ENCODE measurements at places on chromosomes 6 and 20.

GRCh38 chr6:95292011-95292410, 285.3 kb upstream of the MANEA start:
- DNase-seq, result no peak

GRCh38 chr20:2652724-2653555, 508 bp downstream of the NOP56 start:
- peak; percentile 22 for DNase-seq

- no peak for DNase-seq
These were observed 260.5 kb upstream of the MARCKS start for GRCh38 chr6:113596387-113597230.

DNA sequence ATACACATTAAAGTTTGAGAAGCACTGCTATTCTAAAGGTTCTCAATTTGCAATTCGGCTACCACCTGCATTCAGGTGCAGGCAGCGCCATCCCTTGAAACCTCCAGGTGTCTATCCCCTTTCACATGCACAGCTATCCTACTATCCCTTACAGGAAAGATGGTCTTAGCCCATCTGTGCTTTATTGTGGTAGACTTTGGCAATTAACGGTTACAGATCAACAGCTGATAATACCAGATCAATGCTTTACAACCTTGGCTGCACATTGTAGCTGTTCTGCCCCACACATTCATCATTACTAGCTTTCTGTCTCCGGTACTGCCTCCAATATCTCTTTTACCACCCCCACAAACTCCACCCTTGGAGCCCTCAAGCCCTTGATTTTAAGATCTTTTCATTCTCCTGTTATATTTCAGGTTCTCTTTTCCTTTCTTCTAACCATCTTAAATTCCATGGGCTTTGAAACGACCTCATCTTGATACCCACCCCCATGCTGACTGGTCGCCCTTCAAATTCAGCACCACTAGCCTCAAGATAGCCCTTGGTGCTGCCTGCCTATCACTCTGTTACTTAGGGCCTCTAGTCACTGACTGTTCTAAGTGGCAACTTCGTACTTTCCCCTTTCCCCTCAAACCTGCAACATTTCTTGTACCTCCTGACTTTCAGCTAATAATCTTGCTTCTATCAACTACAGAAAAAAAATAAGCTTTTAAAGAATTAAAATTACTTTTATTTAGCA, 50.8 kb downstream of the SPTLC3 start:
- no peak for DNase-seq

- DNase-seq, result no peak
These were observed 421.0 kb downstream of the TENT5A start for GRCh38 chr6:81331526-81331925.

DNA sequence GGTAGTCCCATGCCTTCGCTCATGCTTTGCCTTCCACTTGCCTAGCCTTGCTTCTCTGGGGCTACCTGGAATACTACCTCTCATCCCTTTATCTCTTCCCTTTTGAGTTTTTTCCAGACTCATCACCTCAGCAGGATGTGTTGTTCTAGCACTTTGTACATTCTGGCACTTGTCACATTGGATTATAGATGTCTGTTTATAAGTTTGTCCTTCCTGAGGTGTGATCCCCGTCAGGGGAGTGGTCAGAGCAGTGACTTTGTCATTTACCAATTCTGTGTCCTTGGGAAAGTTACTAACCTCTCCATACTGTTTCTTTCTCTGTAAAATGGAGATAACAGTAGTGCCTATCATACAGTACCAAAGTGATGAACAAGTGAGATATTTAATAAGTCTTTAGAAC, 66.5 kb downstream of the CTNNBL1 start:
- no peak for DNase-seq

- DNase-seq, result peak; percentile 55
These were observed 3.5 kb downstream of the GNMT start for GRCh38 chr6:42963855-42964605.

DNA sequence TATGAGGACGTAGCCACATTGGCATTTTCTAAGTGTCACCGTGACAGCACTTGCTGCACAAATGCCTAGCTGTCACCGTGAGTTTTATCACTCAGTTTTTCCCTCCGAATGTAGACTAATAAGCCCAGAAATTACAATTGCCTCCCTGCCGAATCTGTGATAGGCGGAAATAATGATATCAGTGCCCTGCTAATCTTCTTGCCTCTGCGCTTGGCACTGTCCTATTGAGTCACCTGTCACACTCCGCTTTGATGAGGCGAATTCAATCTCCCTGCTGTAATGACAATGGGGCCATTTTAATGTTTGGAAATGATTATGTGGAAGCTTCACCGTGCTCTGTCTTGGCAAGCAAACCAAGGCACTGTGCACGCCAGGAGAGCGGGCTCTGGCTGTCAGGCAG, 112.8 kb downstream of the LINC00237 start:
- DNase-seq, result no peak

DNA sequence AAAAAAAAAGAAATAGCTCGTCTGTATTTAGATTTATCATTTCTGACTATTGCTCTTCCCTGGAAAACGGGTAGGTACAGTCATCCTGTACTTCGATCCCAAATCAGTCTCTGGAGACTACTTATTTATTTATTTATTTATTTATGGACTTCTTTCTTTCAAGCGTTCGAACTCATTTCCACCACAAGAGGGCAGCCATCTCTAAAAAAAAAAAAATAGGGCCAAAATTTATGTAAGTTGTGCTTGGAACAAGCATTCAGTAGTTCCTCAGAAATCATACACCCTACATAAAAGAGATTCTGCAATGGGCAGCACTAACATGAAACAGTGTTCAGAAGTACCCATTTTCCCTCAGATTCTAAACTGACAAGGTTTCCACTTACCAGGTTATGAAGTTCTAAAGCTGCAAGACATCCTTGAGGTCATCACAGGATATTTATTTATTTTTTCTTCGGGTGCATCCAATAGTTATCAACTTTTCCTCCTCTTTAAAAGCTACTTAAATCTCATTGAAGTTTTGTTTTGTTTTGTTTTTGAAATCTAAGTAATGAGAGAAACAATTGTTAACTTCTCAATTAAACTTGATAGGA, 1.9 kb upstream of the BMP2 start:
- DNase-seq, result peak; percentile 38

- DNase-seq, result no peak
These were observed 29.6 kb upstream of the FOXC1 start for GRCh38 chr6:1580109-1580508.

- no peak for DNase-seq
These were observed 200.7 kb downstream of the PREX1 start for GRCh38 chr20:48626938-48627736.

DNA sequence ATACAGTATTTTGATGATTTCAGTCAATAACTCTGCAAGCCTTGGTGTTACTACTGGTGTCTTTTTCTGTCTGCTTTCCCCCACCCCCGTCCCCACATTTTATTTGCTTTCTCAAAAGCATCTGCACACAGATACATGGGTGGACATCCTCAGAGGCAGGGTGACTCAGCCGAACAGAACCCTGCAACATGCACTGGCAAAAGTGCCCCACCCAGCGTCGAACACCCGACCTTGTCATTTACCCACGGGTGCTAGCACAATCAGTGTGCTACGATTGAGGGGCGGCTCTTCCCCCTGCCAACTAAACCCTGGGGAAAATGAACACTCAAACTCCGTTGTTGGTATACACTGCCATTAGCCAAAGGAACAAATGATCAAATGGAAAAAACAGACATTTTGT, 115.9 kb upstream of the NAA20 start:
- no peak for DNase-seq

GRCh38 chr6:104704191-104704590, 155.5 kb downstream of the HACE1 start:
- no peak for DNase-seq

GRCh38 chr6:126529637-126530362, 189.9 kb downstream of the CENPW start:
- no peak for DNase-seq

DNA sequence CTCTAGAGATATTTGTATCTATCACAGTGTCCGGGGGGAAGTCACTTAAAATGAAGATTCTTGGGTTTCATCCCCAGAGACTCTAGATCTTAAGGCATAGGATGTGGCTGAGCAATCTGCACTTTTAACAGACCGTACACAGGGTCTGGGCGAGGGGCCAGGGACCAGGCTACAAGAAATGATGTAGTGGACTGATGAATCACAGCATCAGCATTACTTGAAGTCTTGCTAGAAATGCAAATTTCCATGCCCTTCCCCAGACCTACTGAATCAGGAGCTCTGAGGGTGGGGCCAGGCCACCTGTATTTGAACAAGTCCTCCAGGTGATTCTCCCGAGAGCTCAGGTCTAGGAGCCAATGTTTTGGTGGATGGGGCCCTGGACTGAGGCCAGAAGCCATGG, 168.4 kb downstream of the DOK5 start:
- peak; percentile 95 for DNase-seq

DNA sequence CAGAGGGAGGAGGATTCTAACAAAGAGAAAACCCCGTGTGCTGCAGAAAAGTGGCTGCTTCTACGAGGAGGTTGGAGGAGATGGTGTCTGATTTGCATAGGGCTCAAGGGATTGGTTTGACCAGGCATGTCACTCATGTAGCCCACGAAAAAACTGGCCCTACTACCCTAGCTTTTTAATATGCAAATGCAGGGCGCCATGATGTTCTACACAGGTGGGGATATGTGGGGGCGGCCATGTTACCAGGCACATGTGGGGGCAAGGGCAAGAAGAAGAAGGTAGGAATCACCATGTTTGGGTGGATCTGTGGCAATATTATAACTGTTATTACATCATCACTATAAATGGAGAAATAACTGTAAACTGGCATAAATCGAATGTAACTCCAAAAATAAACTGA, 9.9 kb downstream of the KIAA1755 start:
- DNase-seq, result no peak

- DNase-seq, result no peak
These were observed 553.3 kb downstream of the C6orf118 start for GRCh38 chr6:164756142-164756541.

DNA sequence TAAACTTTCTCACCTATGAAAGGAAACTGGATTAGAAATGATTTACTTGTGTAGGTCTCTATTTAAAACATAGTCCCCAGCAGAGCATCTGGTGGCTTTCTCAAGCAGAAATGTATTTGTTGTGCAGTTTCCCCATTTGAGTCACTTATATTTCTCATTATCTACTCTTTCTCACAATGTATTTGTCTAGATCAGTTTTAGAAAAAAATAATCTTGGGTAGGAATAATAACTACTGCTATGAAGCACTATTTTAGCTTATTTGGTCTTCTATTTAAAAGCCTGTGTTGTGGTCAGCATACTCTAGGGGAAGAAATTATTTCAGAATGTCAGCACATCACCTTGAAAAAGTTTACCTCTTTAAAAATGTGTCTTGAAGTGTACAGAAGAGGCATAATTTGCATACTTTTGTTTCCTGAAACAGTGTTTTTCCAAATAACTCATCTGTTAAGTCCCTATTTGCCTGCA, 60.9 kb upstream of the PRL start:
- DNase-seq, result no peak

GRCh38 chr20:62906647-62907375, 19.5 kb downstream of the DIDO1 start:
- DNase-seq, result no peak

- no peak for DNase-seq
These were observed 482.7 kb upstream of the JARID2 start for GRCh38 chr6:14763139-14763538.

DNA sequence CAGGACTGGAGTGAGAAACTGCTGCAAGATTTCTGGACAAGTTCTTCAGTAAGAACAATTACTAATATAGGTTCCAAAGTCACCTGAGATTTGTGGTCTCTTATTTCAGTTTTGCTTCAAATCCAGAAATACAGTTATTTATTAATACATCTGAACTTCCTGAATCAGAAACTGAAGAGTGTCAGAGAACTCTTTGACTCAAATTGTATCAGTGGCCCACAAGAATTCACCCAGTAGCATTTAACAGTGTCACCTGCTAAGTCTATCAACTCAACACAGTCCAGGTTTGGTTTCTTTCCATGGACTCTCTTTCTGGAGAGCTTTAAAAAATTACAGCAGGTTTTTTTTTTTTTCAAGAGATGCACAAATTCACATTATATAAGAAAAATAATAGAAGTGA, 18.8 kb upstream of the NHSL1 start:
- no peak for DNase-seq

DNA sequence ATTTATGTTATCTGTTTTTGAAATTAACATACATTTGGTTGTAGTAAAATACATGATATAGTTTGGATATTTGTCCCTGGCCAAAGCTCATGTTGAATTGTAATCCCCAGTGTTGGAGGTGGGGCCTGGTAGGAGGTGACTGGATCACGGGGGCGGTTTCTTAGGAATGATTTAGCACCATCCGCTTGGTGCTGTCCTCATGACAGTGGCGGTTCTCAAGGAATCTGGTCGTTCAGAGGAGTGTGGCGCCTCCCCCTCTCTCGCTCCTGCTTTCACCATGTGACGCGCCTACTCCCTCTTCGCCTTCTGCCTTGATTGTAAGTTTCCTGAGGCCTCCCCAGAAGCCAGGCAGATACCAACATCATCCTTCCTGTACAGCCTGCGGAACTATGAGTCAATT, 29.0 kb downstream of the CTCFL start:
- no peak for DNase-seq

DNA sequence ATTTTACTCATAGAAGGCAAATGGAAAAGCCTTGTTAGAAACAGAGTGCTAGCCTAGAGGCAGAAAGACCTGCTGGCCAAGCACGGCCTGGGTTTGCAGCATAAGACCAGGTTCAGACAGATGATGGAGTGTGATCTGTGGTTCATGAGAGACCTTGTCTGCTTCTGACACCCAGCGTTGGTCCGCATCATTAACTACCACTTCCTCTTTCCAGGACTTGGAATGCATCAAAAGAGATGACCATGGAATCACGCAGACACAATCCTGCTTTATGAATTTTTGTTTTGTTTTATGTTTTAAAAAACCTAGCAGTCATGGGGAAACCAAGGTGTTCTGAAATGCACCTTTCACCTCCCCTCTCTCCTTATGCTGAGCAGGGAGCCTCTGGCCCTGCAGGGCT, 76.8 kb upstream of the SYNDIG1 start:
- DNase-seq, result no peak

GRCh38 chr6:111591370-111591900, 14.2 kb downstream of the TRAF3IP2 start:
- no peak for DNase-seq

DNA sequence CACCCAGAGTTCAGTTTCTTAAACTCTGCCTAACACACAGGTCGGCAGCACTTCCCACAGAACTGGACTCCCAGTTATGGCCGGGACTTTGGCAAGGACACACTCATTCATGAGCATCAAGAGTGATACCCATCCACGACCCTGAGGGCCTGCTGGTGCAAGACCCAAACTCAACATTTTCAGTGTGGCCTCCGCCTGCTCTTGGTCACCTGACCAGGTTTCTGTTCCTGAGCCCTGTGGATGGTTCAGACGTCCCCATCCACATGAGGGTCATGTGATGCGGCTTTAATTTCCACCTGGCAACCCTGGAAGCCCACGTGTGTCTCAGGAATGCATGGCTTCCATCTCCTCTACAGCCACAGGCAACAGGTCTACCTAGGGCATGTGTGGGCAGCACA, 245.3 kb downstream of the DLL1 start:
- no peak for DNase-seq
